Mesangial cell (primary cell): ENCODE measurements at places on chromosomes 1 and 21. TPM values are rescaled to one million over a fixed set of nuclear protein-coding genes. Genes with fewer than 3 reads are reported as not detected.

The LMX1A gene
- total RNA-seq = not detected in 2 replicates

The SLC9C2 gene
- total RNA-seq = not detected in 2 replicates

The DNAH14 gene
- 5.2 and 6.0 TPM in 2 replicates for total RNA-seq

The ZBTB21 gene
- total RNA-seq = 6.2 and 8.7 TPM in 2 replicates

The ANGPTL7 gene
- total RNA-seq = 0.25 TPM in 1 of 2 replicates, not detected in the other

The ZNF695 gene
- total RNA-seq = 0.76 and 8.6 TPM in 2 replicates

The C1QB gene
- total RNA-seq = not detected in 2 replicates

The GBP5 gene
- total RNA-seq = not detected in 2 replicates

The DHCR24 gene
- total RNA-seq = 269 and 355 TPM in 2 replicates

The PTAFR gene
- total RNA-seq = under 0.01 and 0.25 TPM in 2 replicates

The LMOD1 gene
- total RNA-seq = 0.16 and 4.2 TPM in 2 replicates

The HSD11B1 gene
- not detected in 2 replicates for total RNA-seq

The ADAMTS5 gene
- total RNA-seq = 3.4 and 18.6 TPM in 2 replicates

The REG4 gene
- total RNA-seq = not detected in 2 replicates

The CFAP126 gene
- total RNA-seq = not detected in 2 replicates

The GPR37L1 gene
- under 0.01 TPM in 1 of 2 replicates, not detected in the other for total RNA-seq

The SPATA46 gene
- not detected in 2 replicates for total RNA-seq

The PTPRU gene
- total RNA-seq = 27.5 and 51.3 TPM in 2 replicates

The CASQ2 gene
- not detected in 2 replicates for total RNA-seq

The COL8A2 gene
- total RNA-seq = 1.5 and 5.7 TPM in 2 replicates

The ZNF593OS gene
- 0.13 TPM in 1 of 2 replicates, not detected in the other for total RNA-seq

The TGFB2 gene
- total RNA-seq = 66.6 and 94.8 TPM in 2 replicates
